ENCODE measurements at places on chromosomes 13 and 19.

DNA sequence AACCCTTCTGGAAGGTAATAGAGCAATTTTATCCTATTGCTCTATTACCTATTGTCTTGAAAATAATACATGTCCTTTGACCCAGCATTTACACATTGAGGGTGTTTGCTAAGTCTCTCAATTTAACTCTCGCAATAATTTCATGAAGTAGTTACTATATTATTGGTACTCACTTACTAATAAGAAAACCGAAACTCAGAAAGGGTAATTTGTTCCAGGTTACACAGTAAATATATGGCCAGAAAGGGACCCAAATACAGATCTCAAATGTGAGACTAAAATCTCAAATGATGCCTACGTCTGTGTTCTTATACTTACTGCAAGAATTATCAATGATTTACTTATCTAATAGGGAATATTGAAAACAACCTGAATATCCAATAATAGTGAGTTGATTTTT, 29.7 kb upstream of the FAM216B start:
- DNase-seq, result no peak

DNA sequence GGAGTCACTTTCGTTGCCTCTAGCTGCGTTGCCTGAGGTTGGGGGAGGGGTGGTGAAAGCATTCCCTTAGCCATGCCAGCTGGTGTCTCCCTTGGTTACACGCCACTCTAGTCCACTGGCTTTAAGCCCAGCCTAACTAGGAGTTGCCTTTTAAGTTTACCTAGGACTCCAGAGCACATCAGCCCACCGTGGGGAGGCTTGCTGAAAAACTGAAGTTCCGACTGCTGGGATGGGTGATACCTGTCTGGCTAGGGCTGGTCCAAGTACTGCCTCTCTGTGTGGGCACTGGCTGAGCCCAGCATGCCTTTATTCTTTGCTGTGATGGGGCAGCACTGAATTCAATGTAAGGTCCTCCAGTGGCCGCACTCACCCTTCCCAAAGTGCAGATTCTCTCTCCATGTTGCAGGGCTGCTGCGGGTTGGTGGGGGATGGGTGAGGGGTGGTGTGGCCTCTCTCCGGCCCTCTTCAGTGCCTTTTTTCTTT, 11.8 kb upstream of the CEACAM1 start:
- no peak for DNase-seq

GRCh38 chr19:46713781-46714443, 3.0 kb downstream of the PRKD2 start:
- DNase-seq, result peak; percentile 50

DNA sequence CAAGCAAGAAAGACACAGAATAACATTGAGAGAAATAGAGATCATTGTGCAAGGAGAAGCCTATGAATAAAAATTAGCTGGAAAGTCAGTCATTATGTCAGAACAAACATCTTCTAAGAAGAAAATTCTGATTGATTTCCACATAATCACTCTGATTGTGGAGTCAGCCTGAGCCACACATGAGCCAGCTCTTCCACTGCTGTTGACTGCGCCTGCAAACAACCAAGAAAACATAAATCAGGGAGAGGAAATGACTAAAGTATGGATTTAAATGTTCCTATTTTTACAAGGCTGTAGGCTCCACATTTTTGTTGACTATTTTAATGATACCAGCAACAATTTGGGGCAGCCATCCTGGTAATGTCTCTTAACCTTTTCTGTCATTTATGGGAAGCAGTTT, 962.3 kb downstream of the EFNB2 start:
- no peak for DNase-seq

GRCh38 chr19:42121656-42122069, 10.6 kb downstream of the POU2F2 start:
- DNase-seq, result peak; percentile 65

DNA sequence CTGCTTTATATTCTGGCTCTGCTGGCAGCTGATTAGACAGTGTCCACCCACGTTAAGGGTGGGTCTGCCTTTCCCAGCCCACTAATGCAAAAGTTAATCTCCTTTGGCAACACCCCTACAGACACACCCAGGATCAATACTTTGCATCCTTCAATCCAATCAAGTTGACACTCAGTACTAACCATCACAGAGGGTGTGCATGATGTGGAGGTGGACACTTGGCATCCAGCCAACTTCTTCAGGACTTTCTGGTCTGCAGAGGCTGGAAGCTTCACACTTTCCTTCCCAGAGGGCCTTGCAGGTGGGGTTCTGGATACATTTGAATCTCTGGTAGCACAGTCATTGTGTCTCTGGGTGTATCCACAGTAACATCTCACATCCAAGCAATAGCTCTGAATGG, 18.9 kb upstream of the IGFL1 start:
- no peak for DNase-seq

GRCh38 chr19:48192750-48193149, 22.3 kb downstream of the ZSWIM9 start:
- no peak for DNase-seq

- no peak for DNase-seq
These were observed 19.1 kb downstream of the POP4 start for GRCh38 chr19:29625186-29625651.

DNA sequence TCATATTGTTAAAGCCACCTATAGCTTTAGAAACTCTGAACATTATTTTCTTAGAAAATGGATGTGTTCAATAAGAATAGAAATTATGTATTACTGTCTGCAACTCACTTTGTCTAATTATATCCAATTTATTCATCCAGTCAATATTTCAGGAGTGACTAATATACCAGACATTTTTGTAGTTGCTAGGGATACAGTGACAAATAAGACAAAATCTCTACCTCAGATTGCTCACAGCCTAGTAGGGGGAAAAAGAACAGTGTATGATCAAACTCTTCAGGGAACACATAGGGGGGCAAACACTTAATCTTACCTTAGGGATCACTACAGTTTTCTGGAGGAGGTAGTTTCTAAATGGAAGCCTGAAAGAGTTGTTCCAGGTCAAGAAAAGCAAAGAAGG, 8.6 kb downstream of the BRCA2 start:
- DNase-seq, result no peak

GRCh38 chr19:16274447-16274846, 50.2 kb upstream of the KLF2 start:
- no peak for DNase-seq

DNA sequence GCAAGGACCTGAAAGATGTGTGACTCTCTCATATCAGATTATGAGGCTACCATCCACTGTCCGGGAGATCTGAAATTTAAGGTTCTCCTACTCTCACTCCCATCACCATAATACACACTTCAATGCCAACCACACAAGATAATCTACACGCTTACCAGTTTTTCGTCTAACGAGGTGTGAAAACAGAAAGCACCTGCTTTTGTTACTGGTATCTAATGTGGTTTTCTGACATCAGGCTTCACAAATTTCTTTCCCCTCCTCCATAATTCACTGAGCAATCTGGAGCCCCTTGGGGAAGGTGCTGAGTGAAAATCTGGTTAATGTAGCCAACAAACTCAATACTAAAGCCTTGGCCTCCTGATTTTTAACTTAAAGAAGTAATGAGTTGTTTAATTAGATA, 10.1 kb upstream of the LRCH1 start:
- DNase-seq, result no peak

DNA sequence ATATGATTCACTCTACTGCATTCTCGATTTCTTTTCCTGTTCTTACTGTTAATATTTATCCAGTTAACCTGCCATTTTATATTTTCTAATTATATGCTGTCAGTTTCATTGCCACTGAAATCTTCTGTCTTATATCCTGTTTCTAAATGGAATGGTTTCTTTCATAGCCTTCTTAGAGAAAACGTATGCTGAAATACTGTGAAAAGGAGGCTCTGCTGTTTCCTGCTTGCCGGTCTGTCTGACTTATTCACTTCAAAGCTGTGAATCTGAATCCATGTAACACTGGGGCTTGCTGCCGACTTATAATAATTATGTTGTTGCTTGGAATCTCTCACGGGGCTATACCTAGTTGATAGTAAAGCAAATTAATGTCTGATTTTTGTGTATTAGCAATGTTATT, 80.0 kb downstream of the GPR12 start:
- DNase-seq, result no peak

DNA sequence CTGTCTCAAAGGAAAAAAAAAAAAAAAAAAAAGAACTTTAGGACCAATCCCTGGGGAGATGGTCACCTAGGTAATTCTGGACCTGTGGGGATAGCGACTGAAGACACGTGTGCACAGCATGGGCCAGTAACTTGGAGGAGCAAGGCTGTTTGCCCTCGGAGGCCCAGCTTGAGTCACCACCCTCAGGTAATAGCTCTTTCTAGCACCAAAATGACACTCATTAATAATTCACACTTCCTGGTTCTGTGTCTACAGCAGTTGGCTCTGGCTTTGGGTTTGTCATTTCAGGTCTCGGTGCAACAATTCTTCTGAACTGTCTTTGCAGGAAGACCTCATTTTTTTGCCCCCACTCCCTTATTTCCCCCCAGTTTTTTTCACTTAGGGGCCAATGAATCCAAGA, 3.9 kb upstream of the ATP11A start:
- no peak for DNase-seq

DNA sequence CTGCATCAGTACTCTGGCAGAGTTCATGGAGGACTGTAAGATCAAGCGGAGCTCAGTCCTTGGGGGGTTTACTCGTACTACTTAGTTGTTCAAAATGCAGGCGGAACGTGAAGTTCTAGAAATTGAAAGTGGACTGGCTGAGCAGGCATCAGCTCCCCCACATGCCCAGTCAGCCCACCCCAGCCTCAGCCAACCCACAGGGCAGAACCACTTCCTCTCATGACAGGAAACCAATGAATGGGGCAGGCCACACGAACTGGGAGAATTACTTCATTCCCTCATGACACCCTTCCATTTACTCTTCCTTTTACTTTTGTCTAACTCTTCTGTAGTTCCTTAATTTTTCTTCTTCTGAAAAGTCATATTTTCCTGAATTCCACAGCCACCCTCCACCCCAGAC, 71.9 kb downstream of the FLT1 start:
- no peak for DNase-seq

DNA sequence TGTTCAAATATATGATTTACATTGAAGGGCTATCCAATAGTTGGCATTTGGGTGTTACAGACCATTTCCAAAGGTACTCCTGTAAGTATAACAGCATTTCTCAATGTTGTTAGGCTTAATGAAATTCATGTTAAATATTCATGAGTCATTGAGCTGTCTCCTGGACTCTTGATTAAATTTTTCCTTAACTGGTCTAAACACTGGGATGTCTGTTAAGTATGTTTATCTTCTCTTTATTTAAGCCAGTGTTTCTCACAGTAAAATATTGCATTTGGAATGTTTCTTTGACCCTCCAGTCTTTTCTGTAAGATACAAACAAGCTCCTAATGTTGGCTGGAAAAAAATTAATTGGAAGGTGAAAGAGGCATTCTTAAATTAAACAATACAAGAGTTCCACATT, 402.5 kb upstream of the HTR2A start:
- DNase-seq, result no peak

- no peak for DNase-seq
These were observed 40.0 kb downstream of the ADPRHL1 start for GRCh38 chr13:113413178-113413897.

DNA sequence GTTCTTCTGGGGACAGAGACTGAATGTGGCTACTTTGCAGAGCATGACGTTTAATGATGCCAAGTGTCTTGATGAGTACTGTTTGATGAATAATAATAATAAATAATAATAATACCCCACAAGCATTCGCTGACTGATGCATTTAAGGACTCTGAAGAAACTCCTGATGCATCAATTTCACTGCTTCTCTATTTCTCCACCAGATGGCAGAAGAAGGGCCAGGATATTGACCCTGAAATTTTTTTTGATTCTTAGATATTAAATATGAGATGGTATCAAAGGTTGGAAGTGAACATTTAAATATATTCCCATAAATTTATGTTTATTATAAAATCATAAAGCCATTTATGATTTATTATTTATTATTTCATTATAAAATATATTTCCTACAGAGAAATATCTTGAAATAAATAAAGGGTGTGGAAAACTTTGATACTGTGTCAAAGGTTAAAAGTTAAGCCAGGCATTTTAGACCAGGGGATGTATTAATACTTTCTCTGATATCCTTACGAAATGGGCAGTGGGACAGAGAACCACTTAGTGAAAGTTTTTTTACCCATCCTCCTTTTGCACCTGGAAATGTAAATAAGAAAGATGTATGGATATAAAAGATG, 170.9 kb downstream of the LACC1 start:
- DNase-seq, result no peak

GRCh38 chr13:30864433-30865122, 41.5 kb upstream of the MEDAG start:
- DNase-seq, result no peak
